ENCODE measurements at places on chromosomes 3 and 15.

DNA sequence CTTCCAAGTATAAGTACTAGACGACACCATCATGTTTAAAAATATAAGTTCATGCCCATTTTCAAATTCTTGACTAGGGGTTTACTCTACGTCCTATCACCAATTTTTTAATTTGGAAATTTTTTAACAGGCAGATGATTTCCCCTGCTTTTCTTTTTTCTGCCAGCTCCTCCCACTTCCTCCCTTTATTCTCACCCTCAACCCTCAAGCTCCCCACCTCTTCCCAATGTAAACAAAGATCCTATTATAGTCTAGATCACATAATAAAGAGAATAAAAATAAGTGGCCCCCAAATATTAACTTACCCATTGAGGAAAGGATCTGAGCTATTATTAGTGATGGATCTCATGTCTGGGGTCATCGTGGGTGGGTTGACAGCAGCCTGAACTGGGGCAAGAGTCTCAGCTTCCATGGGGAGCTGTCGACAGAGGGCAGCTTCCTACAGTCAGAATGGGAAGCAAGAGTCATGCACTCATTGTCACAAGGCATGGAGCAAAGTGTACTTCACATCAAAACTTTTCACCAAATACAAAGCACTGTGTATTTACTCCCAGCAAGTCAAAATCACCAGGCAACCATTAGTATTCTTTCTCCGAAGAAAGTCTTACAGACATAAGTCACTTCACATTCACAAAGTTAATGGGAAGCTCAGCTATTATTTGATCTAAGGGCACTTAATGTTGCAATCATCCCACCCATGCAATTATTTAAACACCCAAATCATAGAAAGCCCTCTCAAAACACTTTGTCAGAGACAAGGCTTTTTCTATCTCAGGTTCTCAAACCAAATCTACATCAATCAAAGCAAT lies 53.2 kb downstream of the TM4SF4 start:
- no peak for DNase-seq

GRCh38 chr3:195809796-195810454 lies 1.8 kb downstream of the MUC4 start:
- no peak for DNase-seq

DNA sequence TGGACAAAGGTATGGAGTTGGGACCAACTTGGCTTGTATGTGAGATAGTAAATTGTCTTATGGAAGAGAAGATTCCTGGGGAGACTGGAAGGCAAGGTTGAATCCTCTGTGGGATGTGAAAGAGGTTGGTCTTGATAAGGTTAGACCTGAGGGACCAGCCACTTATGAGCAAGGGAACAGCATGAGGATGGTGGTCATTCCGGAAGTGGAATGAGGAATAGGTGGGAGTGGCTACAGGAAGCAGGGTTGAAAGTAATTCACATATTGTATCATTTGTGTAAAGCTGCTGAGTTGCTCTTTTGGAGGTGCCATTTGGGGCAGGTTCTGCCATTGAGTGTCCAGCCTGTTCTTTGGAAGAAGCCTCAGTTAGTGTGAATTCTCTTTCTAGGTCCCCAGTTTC lies 13.2 kb downstream of the USP13 start:
- DNase-seq, result no peak

DNA sequence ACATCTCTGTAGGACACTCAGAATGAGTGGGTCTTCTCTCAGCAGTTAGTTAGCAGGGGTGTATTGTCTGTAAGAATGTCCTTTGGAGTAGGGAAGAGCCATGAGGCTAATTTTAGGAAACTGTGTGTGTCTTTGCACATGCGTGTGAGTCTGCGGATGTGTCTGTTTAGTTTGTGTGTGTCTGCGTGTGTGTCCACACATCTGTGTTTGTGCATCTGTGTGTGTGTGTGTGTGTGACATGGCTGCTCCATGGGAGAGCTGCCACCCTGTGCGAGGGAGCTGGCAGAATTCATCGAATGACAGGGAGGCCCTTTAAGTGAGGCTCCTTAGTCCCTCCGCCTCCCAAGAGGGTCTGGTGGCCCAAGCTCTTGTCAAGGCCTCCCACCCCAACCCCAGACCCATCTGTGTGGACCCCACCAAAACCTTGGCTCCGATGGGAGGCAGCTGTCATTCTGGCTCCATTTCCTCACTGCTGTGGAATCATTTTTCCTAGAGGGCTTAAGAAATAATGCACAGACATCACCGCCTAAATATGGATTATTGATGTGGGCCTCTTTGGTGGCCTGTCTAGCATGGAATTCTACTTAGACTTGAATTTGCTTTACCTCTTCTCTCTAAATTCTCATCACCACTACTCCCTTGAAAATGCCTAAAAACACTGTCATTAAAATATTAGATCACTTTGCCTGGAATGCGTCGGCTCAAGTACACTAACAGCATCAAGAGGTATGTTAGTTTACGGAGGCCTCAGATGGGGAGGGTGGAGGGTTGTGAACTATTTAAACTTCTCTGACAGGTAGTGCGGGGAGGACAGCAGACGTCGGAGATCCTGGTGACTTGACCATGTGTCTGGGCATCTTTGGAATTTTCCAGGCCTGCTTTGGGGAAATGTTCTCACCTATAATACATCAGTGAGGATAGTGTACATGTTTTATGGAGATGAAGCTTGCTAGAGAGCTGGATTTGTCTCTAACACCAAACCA lies 9.4 kb downstream of the ESYT3 start:
- no peak for DNase-seq

DNA sequence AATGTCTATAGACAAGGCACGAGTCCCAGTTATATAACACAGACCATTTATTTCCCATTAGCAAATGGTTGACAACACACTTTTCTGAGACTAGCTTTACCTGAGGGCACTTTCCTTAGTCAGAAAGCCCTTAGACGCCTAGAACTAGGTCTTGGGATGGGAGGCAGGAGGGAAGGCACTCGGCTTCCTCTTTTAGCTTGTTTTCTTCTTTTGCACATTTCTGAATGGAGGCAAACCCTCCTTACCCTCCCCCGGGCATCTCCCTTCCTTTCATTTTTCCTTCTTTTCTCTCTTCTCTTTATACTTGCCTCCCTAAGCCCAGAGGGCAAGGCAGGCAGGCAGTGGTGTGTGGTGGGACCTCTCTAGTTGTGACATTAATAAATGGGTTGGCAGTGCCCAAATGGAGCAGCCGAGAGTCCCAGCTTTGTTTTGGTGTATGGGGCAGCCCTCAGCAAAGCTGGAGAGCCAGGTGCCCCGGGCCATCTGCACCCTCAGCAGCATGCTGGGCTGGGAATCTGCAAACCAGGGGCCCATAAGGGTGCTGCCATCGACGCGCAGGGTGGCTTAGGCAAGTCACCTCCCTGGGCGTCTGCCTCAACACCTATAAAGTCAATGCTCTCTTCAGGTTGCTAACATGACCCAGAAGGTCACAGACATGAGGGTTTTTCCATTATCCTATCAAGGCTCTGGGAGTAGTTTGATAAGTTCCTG lies 21.1 kb upstream of the BCL2L10 start:
- no peak for DNase-seq

DNA sequence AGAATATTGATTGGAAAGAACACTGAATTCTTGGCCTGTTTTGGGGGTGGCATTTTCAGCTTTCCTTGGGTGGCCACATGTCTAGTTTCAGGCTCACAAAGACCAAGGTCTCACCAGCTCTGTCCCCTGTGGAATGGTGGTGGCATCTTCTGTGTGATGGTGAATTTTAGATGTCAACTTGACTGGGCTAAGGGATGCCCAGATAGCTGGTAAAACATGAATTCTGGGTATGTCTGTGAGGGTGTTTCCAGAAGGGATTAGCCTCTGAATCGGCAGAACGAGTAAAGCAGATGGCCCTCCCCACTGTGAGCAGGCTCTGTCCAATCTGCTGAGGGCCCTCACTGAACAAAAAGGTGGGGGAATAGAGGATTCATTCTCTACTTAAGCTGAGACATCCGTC lies 34.4 kb upstream of the MYZAP start:
- DNase-seq, result no peak

DNA sequence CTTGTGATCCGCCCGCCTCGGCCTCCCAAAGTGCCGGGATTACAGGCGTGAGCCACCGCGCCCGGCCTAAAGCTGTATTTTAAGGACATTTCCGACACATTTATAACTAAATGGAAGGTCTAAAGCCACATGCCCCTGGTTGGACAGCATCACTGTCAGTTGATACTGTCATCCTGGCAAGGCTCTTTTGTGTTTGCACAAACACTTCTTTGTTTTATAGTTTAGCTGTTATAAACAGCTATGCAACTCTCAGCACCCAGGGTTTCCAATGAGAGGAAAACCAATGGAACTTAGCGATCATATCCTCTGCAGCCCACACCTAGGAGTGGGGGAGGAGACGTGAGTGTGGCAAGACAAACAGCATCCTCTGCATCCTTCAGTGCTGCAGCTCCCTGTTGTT lies 19.7 kb downstream of the NIPA1 start:
- no peak for DNase-seq

- no peak for DNase-seq
Observed at GRCh38 chr15:25226360-25226759, 212.5 kb downstream of the UBE3A start.

DNA sequence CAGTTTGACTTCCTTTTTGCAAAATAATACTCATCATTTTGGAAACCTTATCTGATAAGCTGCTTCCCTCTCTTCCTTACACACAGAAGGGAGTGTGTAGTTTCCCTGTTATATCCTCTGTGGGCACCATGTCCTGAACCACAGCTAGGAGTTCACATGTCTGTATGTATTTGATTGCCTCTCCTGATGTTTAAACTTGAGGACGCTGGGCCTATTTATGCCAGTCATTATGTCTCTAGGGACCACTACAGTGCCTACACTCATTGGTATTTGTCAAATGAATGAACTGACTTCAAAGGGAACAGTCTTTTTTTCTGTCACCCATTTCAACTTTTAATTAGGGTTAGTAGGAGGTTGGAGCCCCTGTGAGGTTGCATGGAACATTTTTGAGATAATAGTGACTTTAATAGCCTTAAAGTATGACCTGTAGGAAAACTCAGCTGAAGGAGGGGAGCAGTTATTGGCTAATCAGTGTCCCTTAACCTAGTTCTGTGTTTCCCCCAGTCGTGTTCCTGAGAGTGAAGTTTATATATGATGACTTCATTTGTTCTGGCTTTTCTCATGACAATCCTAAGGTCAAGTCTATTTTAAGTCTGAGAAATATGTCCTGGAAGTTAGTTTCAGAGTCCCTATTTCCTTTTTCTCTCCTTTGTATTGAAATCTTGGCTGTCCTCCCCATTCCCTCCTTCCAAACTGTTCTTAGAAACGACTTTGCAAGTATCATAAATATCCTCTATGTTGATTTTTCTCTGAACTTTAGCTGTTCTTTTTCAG lies 28.9 kb downstream of the PDE8A start:
- no peak for DNase-seq

DNA sequence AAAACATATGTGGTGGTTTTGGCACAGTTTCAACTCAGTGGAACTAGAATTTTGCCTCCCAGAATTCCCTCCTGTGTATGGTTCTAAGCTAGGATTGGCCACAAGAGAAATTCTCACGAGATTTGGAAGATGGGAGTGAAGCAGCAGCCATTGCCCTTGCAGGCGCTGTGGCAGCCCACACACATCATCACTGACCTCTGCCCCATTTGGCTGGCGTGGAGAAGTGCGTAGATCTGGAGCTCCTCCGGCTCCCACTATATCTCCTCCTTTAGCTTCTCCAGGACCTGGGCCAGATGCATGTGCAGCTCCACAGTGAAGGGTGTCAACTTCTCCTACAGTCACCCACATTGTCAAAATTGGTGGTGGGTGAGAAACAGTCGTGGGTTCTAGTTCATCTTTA lies 199.6 kb downstream of the EFHB start:
- no peak for DNase-seq

- DNase-seq, result no peak
Observed at GRCh38 chr15:37101980-37102304, 1.6 kb upstream of the MEIS2 start.

DNA sequence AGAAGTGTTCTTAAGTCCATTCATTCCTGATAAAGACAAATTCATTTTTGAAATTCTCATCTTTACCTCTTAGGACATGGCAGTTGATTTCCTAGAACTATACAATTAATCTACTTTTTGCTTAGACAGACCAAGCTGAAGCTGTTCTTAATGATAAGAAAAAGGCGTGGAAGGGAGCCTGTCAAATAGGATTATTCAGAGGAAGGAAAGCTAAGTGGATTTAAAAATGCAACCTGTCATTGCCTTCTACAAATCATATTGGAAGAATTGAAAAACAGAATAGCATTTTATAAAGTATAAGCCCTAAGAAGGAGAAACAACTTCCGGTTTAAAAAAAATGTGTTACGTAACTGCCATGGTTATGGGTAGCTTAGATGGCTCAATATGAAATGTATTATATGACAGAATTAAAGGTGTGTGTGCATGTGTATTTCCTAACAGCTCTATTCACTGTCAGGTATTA lies 81.2 kb upstream of the RAP2B start:
- no peak for DNase-seq

- no peak for DNase-seq
Observed at GRCh38 chr3:4830586-4830914, 148.7 kb upstream of the BHLHE40 start.

GRCh38 chr3:149277331-149277813 lies 55.7 kb upstream of the CP start:
- peak; percentile 31 for DNase-seq

- no peak for DNase-seq
Observed at GRCh38 chr3:4417449-4417848, 49.6 kb downstream of the SUMF1 start.

DNA sequence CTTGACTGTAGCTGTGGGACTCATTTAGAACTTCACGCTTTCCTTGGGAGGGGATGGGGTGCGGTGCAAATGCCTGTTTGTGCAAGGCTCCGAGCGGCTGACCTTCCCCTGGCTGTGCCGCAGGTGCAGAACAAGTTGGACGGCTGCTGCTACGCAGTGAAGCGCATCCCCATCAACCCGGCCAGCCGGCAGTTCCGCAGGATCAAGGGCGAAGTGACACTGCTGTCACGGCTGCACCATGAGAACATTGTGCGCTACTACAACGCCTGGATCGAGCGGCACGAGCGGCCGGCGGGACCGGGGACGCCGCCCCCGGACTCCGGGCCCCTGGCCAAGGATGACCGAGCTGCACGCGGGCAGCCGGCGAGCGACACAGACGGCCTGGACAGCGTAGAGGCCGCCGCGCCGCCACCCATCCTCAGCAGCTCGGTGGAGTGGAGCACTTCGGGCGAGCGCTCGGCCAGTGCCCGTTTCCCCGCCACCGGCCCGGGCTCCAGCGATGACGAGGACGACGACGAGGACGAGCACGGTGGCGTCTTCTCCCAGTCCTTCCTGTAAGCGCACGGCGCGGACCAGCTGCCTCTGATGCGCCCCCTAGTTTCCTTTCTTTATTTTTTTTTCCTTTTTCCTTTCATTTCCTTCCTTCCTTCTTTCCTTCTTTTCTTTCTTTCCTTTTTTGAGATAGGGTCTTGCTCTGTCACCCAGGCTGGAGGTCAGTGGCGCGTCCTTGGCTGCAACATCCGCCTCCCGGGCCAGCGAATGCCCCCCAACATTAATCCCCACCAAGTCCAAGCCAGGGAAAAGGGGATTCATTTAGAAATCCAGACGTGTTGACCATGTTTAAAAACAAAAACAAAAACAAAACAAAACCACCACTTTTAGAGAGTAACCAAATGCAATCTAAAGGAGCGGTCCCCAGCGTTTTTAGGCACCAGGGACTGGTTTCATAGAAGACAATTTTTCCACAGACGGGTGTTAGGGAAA lies 42.7 kb downstream of the EIF2AK4 start:
- peak; percentile 28 for DNase-seq

- DNase-seq, result peak; percentile 42
Observed at GRCh38 chr3:186882881-186883685, 40.6 kb downstream of the ADIPOQ start.
